ENCODE measurements at places on chromosomes 1 and 21.
A peak's percentile ranks its signal among the peaks of the same experiment; 100 is the strongest.

DNA sequence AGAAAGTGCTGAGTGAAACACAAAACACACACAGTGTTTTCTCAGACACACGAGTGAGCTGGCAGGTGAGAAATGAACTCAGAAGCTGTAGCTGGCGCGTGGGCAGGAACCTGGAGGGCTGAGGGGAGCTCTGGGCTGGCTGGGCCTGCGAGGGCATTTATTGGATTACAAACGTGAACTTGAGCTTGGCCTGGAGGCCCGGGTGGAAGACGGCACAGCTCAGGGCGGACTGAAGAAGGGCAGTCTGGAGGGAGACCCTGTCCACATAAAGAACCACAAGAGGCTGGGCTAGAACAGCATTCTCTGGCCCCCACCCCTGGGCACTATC, 52.1 kb upstream of the ADARB1 start:
- DNase-seq: no peak

- DNase-seq: peak; percentile 40
Measured at GRCh38 chr1:191582169-191582568, 576.1 kb upstream of the RGS18 start.

- peak; percentile 67 for DNase-seq
Measured at GRCh38 chr21:39003982-39004633, 179.1 kb downstream of the PSMG1 start.

GRCh38 chr1:204198348-204199340, 2.4 kb upstream of the KISS1 start:
- DNase-seq: no peak

GRCh38 chr21:41777951-41778815, 11.3 kb upstream of the RIPK4 start:
- peak; percentile 64 for DNase-seq

DNA sequence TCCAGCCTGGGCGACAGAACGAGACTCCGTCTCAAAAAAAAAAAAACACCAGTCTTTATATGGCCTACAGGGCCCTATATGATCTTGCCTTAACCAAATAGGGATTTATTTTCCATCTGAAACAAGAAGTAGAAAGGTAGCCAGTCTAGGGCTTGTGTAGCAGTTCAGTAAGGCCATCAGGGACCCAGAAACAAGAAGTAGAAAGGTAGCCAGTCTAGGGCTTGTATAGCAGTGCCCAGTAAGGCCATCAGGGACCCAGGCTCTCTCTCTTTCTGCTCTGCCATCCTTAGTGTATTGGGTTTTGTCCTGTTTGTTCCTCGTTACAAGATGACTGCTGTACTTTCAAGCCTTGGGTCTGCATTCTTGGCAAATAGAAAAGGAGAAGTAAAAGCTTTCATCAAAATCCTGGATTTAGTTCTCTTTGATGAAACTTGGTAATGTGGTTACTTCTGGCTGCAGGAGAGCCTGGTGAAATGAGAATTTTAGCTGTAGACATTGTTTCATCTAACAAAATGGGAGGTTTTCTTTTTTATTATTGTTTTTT, 46.1 kb downstream of the PKN2 start:
- DNase-seq: peak; percentile 18

DNA sequence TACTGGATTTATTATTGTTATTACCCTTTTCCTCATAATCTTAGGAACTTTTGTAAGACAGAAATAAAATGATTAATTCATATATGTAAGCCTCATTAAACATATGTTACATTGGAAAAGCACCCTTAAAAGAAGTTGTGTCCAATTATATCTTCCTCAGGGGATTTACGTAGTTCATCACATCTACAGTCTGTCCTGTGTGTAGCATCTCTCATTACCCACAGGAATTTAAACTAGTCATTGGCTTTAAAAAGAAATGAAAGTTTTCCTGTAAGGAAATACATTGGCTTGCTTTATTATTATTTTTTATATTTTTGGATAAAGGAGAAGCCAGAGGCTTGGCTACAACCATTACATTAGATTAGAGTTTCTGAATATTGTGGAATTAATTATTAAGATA, 56.1 kb downstream of the SWT1 start:
- DNase-seq: no peak

GRCh38 chr1:44650159-44650831, 24.0 kb downstream of the TMEM53 start:
- DNase-seq: no peak
